ENCODE measurements at places on chromosomes 12 and 14.

DNA sequence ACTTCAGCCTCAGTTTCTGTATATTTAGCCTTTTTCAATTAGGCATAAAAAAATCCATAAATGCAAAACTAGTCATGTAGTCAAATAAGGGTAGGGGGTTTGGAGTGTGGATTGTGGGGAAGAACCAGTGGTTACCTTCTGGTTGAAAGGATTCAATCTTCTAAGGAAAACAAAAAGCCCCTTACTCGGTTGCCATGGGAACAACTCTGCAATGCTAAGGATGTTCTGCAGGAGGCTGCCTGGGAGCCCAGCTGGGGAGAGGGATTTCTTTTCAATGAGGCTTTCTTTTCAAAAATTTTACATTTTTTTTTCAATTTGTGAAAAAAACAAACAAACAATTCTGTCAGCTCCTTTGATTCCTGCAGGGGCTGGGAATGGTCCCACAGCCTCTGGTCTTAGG is 67.2 kb downstream of the SLC8A3 start:
- no peak for DNase-seq

GRCh38 chr12:30845676-30846075 is 80.9 kb upstream of the TSPAN11 start:
- DNase-seq, result no peak

DNA sequence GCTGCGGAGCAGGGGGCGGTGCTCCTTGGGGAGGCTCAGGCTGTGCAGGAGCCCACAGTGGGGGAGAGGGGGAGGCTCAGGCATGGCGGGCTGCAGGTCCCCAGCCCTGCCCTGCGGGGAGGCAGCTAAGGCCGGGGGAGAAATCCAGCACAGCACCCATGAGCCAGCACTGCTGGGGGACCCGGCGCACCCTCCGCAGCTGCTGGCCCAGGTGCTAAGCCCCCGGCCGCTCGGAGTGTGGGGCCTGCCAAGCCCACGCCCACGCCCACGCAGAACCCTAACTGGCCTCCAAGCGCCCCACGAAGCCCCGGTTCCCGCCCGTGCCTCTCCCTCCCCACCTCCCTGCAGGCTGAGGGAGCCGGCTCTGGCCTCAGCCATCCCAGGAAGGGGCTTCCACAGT is 145.6 kb upstream of the SEL1L start:
- DNase-seq, result no peak

DNA sequence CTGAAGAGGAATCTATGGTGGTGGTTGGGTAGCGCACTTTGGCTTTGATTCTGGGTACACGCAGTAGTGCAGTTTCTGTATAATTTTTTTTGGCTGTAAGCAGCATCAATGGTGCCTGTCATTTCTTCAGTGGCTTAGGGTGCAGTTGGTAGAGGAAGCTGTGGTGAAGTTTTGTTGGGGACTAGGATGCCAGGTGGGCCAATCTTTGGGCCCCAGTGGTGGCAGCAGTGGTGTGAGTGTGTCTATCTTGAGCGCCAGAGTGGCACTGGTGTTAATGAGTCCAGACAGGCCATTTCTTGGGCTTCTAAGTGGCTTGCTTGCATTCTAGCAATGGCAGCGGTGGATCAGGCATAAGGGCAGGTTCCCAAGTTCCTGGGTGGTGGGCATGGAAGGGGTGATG is 33.8 kb upstream of the CCND2 start:
- DNase-seq, result no peak

GRCh38 chr12:56517854-56518253 is 3.8 kb upstream of the RBMS2 start:
- no peak for DNase-seq

- DNase-seq, result no peak
Measured at GRCh38 chr14:51180577-51180976, 59.5 kb upstream of the TMX1 start.

- no peak for DNase-seq
Measured at GRCh38 chr12:124233041-124233796, 61.7 kb upstream of the RFLNA start.

GRCh38 chr12:42652048-42652447 is 62.5 kb upstream of the PRICKLE1 start:
- DNase-seq, result no peak

- DNase-seq, result no peak
Measured at GRCh38 chr12:119239040-119239439, 60.3 kb downstream of the HSPB8 start.

DNA sequence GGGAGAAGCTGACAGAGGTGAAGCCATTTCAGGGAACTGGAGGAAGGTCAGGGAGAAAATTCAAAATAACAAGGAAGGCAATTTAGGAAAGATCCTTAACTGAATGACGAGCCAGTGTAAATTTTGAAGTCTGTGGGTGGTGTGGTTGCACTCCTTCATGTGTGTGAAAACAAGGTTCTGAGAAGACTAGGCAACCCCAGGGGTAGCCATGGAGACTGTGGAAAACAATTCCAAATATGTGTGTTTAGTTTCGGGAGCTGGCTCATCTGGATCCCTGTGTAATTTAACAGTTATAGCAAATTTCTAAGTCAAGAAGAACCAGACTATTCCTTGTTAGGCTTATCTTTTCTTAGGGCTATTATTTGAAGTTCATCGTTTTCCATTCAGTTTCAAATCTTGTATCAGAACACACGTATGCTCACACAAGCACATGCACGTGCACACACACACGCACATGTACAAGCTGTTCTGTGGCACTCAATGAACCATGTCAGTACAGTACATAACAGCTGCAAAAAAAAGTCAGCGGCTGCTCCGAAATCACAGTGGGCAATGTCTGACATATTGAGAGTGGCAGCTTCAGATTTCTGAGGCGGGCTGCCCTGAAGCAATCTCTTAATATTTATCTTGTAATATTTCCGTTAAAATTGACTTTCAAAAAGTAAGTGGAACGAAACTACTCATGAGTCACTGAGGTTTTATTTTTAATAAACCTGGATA is 411.2 kb downstream of the AEBP2 start:
- DNase-seq, result no peak

DNA sequence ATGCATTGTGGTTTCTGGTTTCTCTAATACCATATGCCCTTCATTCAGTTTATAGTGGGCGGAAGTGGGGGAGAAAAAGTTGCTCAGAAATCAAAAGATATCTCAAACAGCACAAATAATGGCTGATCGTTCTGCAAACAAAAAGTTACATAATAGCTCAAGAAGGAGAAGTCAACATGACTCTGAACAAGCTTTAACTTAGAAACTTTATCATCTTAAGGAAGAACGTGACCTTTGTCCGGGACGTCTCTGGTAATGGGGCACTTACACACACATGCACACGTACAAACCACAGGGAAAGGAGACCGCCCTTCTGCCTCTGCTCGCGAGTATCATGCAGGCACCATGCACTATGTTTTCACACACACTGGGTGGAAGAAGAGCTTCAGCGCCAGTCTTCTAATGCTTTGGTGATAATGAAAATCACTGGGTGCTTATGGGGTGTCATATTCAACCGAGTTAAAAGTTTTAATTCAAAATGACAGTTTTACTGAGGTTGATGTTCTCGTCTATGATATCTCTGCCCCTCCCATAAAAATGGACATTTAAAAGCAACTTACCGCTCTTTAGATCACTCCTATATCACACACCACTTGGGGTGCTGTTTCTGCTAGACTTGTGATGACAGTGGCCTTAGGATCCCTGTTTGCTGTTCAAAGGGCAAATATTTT is 4.7 kb downstream of the FOS start:
- DNase-seq, result no peak

- no peak for DNase-seq
Measured at GRCh38 chr14:77790566-77791224, 9.2 kb upstream of the ADCK1 start.

- DNase-seq, result no peak
Measured at GRCh38 chr14:95303552-95303951, 16.2 kb downstream of the CLMN start.

DNA sequence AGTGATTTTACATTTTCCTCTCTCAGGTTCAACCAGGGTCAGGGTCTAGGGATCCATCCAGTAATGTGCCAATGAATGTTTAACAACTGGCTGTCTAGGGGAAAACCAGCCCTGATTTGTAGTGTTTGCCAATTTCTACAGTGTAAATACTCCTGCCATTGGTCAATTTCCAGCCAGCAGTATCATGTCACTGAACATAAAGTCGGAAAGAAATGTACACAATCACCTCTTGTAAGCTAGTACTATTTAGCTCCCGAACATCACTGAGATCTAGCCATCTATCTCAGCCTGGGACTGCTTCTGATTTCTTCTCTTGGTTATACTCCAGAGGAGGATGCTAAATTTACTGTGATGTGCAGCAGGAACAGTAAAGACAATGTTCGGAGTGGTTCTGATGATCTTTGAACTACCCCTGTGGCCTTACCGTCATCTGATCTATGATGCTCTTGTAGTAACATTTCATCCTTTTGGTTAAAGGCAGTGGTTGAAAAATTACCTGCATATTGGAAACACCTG is 36.7 kb upstream of the EGLN3 start:
- no peak for DNase-seq

GRCh38 chr12:124434354-124434753 is 133.1 kb downstream of the NCOR2 start:
- no peak for DNase-seq

DNA sequence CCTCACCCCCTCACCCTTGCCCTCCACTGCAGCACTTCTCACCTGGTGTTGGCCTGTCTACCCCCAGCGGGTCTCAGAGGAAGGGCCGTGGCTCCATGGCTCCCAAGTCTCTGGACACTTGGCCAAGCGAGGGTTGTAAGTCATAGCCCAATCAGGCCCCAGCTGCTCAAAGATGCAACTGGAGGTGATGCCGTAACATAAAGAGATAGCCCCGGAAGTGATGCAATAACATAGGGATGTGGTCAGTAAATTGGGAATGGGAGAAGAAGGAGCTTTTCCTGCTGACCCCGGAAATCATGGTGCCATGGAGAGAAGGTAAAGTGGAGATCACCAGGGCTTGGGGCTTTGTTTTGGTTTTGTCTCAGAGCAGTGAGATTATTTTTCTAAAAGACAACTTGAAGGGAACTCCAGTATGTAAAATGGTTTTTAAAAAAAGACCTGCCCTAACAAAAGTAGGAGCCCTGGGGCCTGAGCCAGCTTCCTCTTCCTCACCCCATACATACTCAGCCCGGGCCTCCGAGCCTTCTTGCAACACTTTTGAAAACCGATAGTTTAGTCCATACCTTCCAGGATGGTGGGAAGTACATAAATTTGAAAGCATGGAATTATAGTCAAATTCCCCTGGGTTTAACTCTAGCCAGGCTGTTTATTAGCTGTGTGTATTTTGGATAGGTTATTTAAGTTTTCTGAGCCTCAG is 212.5 kb downstream of the CRADD start:
- no peak for DNase-seq

- no peak for DNase-seq
Measured at GRCh38 chr14:55802986-55803872, 223.2 kb downstream of the KTN1 start.

DNA sequence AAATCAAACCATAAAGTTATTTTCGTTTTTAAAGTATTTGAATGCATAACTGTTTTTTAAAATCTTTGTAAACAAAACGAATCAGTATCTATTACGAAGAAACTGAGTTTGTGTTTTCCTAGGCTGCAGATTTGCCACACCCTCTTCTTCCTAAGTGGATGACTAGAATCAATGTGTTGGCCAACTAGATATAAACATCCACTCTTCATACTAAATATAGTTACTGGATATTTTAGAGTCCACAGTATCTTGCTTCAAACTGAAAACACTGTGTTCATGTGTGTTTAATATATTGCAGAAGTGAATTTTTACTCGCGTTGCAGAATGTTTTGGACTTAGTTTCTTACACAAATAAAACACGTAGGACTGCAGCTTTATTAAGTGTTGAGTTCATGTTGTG is 63.2 kb downstream of the KLHL28 start:
- no peak for DNase-seq

DNA sequence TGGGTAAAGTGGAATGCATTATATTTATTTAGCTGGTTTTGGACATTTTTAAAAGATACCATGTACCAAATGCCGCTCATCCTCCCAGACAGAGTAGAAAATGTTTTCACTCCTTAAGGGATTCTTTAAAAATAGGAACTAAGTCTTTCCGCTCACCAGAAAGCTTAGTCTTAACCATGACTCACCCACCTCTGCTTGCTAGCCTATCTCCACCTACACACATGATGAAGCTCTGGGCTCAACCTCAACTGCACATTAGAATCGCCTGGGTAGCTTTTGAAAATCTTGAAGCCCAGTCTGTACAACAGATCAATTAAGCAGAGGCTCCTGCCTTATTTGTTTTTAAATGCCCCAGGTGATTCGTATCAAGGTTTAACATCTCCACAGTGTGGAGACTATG is 260.5 kb downstream of the NEDD1 start:
- DNase-seq, result no peak

DNA sequence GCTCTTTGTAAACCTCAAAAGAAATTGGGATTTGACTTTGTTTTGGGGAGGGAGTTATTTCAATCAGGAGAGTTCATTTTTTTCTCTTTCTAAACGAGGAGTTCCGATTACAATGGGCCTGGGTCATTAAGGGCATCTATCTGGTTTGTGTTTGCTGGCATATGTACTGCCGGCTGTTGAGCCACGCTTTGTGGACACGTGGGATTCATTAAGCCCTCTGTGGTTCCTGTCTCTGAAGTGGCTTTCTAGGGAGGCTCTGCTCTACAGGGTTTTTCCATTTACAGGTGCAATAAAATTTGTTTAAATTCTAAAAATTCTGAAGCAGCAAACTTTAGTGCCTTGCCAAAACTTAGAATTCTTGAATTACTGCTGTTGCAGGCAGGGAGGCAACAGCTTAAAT is 57.9 kb downstream of the GNS start:
- no peak for DNase-seq

- DNase-seq, result no peak
Measured at GRCh38 chr12:107042801-107043200, 50.5 kb downstream of the CRY1 start.

GRCh38 chr14:24790196-24790595 is 156.2 kb upstream of the GZMB start:
- DNase-seq, result no peak

DNA sequence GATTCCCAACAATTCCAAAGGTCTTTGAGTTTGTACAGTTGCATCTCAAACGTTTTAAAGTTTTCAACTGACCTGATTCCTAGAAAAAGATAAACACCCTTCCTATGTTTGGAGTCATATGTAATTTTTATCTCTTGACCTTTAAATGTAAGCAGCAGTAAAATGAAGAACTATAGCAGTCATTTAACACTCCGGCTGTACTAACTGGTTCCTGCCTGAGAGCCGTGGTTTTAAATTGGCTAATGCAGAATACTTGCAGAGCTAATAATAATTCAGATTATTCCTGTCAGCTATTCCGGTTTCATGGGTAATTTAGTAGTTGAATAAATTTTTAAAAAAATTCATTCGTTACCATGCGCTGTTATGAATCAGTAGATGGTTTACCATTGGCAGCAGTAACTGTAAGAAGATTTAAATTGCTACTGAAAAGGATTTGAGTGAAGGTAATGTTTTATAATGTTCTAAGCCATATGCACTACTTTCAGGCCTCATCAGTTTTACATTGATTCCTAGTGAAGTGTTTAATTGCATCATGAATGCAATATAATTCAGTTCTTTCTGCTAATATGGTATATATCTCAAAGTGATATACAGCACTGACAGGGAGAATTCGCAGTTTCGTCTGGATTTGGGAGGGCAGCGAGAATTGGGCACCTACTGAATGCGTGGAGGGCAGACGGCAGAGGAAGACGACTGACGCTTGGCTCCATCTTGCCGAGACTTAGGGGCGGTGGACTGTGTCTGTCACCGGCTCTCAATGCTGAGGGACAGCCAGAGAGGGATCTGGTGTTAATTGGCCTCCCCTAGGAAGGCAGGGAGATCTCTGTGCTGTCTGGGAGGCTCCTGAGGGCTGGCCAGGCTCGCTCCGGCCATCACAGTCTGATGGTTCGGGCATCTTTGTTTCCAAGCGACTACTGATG is 217.7 kb downstream of the PHETA1 start:
- DNase-seq, result no peak

- no peak for DNase-seq
Measured at GRCh38 chr12:110816779-110817178, 30.0 kb upstream of the CCDC63 start.
